ENCODE measurements at places on chromosomes 5 and 9.

DNA sequence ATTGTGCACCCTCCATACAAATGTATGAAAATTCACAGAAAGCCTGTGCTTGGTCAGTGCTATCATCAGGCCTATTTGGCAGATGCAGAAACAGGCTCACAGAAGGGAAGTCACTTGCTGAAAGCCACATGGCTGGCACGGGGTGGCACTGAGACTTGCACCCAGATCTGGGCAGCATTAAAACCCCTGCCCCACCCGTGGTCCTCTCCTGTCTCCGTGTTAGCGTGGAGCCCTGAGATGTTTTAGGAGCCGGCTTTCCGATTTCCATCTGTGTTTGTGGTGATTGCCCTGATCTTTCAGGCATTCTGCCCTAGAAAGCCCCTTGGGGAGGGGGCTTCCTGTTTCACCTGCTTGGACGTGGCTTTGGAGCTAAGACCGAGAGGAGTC is 102.2 kb upstream of the IER5L start:
- no peak for DNase-seq

- no peak for DNase-seq
Observed at GRCh38 chr5:81202655-81203054, 30.5 kb upstream of the CKMT2 start.

DNA sequence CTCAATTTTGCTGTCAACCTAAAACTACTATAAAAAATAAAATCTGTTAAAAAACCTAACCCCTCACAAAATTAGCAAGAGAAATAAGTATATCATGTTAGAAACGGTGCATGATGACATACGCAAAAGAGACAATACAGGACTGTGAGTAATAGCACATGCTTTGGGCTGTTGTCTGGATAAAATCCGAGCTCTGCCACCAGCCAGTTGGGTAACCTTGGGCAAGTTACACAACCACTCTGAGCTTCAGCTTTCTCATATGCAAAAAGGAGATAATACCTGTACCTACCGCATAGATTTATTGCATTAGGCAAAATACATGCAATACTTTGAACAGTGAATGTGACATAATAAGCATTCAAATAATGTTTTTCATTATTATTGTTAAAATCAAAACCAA is 481.7 kb downstream of the TLE1 start:
- DNase-seq = no peak

DNA sequence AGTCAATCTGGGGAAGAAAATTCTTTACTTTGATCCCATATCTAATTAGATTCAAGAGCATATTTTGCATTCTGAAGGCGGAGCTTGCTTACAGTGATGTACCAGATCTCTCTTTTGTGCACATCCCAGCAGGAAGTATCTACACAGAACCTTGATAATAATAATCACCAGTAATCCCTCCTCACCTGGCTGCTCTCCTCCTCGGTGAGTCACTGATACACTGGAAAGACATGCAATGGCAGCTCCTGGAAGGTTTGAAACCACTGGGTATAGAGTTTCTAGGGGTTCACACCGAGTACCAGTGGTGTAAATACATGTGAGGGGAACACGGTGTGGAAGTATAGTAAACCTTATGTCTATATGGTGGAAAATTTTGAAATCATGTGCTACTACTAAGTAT is 205.5 kb upstream of the TARS1 start:
- no peak for DNase-seq

DNA sequence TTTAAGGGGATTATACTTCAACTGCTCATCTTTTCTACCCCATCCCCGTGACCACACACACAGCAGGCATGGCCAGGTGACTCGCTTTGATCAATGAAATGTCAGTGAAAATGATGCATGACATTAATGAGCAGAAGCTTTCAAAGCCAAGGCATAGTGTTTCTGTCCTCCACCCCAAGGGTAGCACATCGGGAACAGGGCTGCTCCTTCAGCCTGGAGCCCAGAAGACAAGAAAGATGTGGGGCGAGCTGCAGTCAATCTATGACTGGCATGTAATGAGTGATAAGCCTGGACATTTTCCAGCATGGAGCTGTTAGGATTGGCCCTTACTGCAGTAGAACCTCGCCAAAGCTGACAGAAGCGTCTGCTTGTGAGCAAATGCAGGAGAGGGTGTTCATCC is 122.6 kb upstream of the IRX2 start:
- DNase-seq = no peak

DNA sequence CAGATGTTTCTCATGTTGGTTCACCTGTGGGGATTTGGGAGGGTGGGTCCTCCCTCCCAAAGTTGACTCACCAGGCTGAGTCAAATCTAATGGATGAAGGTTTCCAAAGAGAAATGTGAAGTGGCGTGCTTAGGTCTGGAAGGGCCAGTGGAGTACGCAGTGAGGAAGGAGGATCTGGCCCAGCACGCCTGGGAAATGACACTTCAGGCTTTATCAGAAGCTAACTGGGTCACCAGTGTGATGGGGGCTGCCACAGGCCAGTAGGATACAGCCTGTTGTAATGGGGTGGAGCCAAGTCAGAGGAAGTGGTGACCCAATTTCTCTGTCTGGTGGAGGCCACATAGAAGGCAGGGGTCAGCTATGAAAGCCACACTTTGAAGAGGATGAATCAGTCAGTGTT is 18.0 kb downstream of the POLR1E start:
- DNase-seq = no peak

DNA sequence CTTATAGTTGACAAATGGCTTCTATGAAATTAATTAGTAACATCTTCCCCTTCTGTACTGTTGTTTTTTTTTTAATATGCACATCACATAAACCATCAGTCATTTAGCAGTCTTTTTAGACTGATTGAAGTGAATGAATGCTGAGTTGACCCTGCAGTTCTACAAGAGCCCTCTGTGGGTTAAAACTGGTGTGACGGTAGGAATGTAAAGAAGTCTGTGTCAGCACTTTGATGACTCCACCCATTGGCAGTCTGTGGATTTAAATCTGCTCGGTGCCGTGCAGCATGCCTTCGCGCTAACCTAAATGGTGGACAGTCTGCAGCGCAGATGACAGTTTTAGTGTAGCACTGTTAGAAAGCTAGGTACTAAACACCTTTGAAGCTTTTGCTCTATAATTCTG is 3.1 kb downstream of the GTF3C4 start:
- DNase-seq = no peak

- DNase-seq = no peak
Observed at GRCh38 chr5:17346811-17347210, 129.4 kb downstream of the BASP1 start.

DNA sequence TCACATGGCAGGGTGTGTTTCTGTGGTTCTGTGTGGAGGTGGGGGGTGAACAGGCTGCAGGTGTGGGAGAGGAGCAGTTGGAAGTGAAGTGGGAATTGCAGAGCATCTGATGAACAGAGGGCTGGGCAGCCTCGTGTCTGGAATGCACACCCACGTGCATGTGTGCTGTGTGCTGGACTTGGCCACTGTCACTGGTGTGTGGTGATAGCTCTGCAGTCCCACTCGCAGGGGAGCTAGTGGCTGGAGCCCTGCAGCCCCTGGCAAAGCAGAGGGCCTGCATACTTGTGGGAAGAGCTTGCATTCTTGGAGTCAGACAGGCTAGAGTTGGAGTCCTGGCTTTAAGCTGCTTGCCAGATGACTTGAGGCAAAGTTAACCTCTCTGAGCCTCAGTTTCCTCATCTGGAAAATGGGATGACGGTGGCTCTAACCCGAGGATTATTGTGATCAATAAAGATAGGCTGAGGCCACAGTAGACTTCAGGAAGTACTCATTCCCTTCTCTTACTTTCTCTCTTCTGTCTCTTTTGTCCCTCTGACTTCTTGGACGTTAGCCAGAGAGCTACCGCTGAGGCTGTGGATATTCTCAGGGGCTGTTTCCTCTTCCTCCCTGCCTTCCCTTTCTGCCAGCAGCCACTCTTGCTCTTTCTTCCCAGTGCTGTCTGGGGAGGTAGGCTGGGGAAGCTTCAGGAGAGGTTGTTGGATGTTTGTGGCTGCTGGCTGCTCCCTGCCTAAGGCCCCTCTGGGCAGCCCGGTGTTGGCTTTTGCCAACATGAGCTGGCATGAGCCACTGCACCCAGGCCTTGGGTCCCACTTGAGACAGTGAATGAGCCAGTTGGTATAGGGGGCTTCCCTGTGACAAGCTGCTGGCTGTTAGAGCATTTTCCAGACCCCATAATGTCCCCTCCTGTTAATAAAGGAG is 18.3 kb downstream of the PSAT1 start:
- DNase-seq = no peak

DNA sequence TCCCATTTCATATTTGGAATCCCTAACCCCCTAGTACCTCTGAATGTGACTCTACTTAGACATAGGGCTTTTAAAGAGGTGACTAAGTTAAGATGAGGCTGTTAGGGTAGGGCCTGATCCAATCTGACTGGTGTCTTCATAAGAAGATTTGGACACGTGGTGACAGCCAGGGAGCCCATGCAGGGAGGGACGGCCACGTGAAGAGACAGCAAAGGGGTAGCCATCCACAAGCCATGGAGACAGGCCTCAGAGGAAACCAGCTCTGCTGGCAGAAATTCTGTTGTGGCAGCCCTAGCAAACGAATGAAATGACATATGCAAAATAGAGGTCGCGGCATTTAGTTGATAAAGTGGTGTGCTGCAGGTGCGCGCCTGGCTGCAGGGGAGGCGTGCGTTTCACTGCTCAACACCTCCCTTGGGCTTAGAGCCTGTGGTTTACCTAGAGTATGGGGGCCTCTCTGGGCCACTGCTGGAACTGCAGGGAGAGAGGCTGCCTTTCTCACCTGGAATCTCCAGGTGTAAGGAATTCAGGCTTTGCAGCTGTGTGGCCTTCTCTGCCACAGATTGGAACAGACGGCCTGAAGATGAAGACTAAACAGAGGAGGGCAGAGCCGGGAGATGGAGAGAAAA is 7.1 kb upstream of the AFAP1L1 start:
- no peak for DNase-seq

GRCh38 chr5:132473668-132474067 is 16.9 kb downstream of the IRF1 start:
- no peak for DNase-seq

DNA sequence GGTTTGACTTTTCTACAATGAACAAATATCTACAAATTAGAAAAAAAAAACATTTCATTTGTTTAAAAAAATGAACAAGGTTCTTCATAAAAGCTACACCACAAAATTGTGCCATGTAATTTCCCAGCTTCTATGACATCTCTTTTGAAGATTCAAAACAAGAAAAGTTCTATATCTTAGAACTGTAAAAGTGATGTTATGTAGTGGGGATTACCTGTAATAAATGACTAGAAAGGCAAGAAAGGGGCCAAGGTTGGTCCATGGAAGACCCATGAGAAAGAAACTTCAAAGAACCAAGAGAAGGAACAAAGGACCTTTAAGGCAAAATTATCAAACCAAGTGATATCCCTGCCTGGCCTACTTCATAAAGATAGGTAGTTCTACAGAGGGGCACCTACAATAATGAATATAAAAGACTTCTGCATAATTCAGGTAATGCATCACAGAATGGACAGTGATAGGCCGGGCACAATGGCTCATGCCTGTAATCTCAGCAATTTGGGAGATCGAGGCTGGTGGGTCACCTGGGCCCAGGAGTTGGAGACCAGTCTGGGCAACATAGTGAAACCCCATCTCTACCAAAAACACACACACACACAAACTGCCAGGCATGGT is 7.6 kb downstream of the MLLT3 start:
- no peak for DNase-seq

Measured in stimulated activated CD4-positive, alpha-beta T cell treated with anti-CD3 and anti-CD28 coated beads, Interleukin-1b, Interleukin-23, amount 100 ng/mL, for 1 hour (primary cell).